ENCODE measurements at places on chromosomes 7 and 10.

DNA sequence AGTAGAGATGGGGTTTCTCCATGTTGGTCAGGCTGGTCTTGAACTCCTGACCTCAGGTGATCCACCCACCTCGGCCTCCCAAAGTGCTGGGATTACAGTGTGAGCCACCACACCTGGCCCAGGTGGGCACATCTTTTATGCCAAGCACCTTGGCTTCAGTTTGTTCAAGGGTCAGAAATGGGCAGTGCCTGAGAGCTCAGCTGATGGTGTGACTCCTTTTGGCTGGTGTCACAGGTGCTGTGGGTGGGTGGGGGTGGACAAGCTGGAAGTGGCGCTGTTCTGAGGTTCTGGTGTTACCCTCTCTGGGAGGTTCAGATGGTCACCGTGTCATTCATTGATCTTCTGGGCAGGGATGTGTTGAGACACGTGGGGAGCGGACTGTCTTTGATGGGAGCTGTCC is 11.5 kb downstream of the ADCY1 start:
- DNase-seq: no peak

- DNase-seq: no peak
Measured at GRCh38 chr7:157904866-157905570, 568.2 kb downstream of the DNAJB6 start.

DNA sequence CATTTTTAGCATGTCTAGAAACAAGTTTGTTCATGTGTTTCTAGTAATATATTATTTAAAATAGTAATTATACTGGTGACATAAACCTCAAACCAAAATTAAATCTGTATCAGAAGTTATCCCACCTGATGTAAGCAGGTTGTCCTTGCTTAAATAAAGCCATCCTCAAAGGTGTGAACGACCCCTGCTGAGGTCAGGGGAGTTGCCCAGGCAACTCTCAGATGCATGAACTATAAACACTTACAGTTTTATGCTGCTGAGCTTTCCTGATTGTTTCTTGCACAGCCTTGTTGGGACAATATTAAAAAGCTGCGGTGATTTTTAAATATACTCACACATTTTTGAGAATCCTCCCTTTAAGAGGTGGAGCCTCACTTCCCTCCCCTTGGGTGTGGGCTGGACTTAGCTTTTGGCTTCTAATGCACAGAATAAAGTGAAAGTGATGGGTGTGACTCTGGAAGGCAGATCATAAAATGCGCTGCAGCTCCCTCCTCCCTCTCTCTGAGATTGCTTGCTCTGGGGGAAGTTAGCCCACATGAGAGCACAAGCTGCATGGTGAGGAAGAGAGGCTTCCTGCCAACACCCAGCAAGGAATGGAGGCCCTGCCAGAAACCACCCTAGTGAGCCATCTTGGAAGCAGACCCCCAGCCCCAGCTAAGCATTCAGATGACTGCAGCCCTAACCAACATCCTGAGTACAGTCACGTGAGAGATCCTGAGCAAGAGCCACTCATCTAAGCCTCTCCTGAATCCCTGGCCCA is 152.7 kb downstream of the SKIDA1 start:
- no peak for DNase-seq

DNA sequence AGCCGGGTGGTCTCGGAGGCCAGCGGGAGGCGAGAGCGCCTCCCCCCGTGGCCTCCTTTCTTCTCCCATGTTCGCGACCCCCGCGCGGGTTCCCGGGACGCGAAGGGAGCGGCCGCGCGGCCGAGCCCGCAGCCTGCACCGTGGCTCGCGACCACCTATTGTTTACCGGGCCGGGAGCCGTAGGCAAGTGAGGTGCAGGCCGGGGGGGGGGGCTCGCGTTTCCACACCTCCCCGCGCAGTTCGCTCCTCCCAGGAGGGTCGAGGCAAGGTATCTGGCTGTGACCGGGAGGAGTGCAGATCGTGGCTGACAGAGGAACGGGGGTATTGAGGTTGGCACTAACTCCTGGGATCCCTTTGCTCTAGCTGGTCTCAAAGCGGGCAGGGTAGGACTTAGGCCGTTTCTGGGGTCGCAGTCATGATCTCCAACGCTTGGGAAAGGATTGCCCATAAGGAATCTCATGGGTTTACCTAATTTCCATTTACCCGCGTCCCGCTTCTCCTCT is 734 bp downstream of the PTPN12 start:
- DNase-seq: peak; percentile 53

DNA sequence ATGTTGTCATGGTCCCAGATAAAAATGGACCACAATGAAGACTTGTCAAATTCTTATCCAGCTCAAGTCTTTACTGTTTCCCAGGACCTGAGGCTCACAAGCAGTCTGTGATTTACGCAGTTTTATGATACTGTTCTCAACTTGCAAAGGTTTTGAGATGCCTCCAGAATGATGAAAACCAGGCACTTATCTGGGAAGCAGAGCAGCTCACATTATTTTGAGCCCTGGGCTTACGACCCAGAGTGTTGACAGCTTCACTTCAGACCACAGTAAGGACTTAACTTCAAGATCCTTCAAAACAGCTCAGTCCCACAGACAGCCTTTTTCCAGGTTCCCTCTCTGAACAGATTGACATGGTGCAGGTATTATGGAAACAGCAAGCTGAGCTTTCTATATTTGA is 236.1 kb downstream of the RNLS start:
- DNase-seq: no peak

DNA sequence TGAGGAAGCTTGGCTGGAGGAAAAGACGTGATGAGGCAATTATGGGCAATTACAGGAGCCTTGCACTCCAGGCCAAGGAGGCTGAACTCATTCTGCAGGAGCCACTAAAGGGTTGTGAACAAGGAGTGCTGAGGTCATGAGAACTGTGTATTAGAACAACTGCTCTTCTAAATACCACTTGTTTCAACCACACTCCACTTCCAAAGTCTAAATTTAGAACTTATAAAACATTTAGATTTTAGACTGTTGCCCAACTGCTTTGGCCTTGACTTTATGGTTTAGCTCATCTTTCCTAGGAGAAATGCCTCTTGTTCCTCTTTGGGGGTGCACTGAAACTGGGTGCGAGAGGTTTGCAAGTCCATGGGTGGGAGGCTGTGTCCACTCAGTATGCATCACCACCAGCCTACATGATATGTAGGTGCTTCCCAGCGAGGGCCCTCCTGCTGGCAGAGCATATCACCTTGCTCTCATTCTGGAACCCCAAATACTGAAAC is 199.7 kb upstream of the AOAH start:
- no peak for DNase-seq

DNA sequence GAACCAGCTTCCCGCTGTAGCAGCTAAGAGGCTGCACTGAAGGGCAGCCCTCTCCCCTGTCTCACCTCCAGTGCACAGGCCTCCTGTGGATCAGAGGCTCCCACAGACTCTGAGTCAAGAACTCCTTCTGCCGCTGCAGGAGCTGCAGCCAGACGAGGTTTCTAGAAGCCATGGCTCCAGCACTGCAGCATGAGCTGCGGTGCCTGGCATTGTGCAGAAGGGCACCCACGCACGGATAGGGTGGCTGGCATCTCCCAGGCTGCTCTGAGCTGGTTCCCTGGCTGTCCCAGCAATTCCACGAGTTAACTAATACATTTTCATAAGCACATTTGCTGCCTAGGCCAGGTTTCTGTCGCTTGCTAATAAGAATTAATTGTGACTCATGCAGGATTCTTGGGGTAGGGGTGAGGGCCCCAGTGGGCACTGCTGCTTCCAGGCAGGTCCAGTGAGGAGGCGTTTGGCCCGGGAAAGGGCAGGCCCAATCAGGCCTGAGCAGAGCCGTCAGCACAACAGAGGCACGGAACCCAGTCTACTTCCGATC is 594.2 kb downstream of the DNAJB6 start:
- DNase-seq: no peak

DNA sequence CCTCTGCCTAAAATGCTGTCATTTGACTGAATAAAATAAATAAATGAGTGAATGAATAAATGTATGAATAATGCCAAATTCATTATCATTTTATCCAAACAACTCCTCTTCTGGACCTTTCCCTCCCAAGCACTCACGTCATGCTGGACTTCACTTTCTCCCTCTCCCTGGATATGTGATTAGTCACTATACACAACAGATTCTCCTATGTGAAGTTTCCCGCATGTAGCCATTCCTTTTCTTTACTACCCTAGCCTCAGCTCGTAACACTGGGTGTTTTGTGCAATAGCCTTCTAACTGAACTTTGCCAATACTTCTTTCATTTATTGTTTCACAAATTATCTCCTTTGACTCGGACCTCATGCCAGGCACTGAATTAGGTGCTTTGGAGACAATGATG is 87.6 kb upstream of the IL6 start:
- no peak for DNase-seq

GRCh38 chr10:12592967-12593366 is 243.6 kb downstream of the CAMK1D start:
- no peak for DNase-seq

GRCh38 chr7:153515359-153515758 is 536.8 kb upstream of the DPP6 start:
- no peak for DNase-seq

DNA sequence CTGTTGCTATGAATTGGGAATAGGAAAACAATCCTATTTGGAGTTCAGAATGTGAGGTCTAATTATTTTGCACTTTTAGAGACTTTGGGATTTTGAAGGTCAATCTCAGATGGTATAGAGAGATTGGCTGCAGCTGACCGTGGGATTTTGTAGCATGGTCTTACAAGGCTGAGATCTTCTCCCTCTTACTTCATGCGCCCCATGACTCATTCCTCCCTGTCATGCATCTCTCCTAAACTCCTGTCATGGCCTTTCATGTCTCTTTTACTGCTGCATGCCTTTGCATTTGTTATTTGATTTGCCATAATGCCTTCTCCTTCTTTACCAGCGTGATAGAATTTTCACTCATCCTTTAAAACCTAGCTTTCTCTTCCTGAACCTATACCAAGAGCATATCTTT is 133.1 kb downstream of the BBS9 start:
- no peak for DNase-seq

DNA sequence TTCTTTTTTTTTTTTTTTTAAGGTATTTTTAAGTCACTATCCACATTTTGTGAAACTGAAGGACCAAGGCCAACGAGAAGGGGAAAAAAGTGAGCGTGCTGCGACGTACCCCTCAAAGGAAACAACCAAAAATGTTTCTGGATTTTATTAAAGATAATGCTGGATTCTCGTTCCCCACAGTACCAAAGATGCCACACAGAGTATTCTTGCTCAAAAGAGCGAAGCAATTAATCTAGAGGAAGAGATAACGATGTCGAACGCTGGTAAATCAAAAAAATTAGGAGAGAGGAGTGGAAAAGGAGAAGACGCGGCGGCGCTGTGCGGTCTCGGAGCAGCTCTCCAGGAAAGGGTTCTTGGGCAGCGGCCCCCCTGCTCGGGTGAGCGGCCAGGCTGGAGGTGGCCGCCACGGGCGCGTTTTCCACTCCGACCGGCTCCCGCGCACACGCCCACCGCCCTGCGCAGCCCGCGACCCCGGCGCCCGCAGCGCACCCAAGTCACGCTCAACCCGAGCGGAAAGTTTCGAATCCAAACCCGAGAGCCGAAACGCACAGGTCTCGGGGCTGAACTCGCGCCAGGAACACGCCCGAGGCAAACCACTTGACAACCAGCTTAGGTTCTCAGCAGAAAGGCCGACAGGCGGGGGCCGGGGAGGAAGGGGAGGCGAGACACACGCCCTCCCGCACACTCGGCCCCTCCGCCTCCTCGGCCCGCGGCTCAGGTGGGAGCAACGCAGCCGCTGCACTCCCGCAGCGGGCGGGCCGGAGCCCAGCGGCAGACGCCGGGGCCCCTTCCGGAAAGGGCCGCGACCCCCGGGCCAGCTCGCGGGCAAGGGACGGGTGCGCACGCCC is 989 bp downstream of the SRPK2 start:
- peak; percentile 72 for DNase-seq

GRCh38 chr10:49113741-49114141 is 1.6 kb downstream of the VSTM4 start:
- no peak for DNase-seq

GRCh38 chr10:11068861-11069633 is 51.4 kb downstream of the CELF2 start:
- no peak for DNase-seq

- no peak for DNase-seq
Measured at GRCh38 chr10:5012595-5012994, 8.9 kb upstream of the AKR1C2 start.

GRCh38 chr7:91013078-91013477 is 251.2 kb upstream of the FZD1 start:
- DNase-seq: no peak

DNA sequence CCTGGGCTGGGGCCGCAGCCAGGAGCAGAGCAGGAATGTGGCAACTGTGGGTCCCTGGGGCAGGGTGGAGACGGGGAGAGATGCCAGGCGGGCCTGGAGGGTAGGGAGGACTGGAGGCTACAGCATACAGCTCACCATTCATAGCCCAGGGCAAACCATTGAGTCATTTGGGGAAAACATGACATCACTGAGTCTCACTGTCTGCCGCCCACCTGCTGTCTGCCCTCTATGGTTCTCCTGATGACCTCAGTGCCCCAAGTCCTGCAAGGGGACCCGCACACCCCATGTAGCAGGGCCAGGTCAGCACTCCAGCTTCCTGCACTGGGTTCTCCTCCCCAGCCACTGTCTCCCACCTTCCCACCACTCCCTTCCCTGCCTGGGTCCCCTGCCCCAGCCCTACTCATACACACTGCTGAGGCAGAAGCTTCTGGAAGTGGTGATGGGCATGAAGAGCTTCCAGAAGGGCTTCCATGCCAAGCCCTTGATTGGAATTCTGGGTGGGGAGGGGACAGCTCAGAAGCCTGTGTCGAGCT is 10.4 kb downstream of the CHST3 start:
- DNase-seq: no peak

- no peak for DNase-seq
Measured at GRCh38 chr10:102780527-102780808, 36.7 kb downstream of the WBP1L start.

- DNase-seq: no peak
Measured at GRCh38 chr7:131170440-131171271, 157.0 kb upstream of the MKLN1 start.

- DNase-seq: no peak
Measured at GRCh38 chr7:2582006-2582735, 23.4 kb downstream of the IQCE start.

DNA sequence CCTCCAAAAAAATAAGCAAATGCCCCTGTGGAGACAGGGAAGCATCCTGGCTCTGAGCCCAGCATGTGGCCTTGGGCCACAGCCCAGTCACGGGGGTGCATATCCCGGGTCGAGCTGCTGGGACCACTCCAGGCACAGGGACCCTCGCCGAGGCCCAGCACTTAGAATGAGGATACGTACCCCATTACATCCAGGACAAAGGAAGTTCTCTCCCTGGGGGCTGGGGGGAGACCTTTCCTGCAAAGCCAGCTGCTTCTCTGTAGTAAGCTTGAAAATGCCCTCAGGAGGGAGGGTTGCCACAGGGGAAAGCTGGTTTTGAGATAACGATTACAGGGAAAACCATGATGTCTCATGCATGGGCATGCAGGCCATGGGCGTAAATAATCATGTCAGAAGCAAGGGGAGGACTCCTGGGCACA is 75.5 kb downstream of the HIPK2 start:
- DNase-seq: no peak
